ENCODE measurements at places on chromosomes 3 and 15. TPM values are rescaled to one million over a fixed set of nuclear protein-coding genes. Genes with fewer than 3 reads are reported as not detected.

GRCh38 chr3:77146004-77146403 lies 106.1 kb downstream of the ROBO2 start:
- ATAC-seq: no peak

Gene SOX14
- total RNA-seq: not detected

Gene RAB6B
- 3.3 TPM for total RNA-seq

Gene FBXL22
- 1.2 TPM for total RNA-seq

Gene SEMA3B
- 2.4 TPM for total RNA-seq
